Astrocyte (in vitro differentiated cells and primary cell): ENCODE measurements at places on chromosomes 16 and 17.

DNA sequence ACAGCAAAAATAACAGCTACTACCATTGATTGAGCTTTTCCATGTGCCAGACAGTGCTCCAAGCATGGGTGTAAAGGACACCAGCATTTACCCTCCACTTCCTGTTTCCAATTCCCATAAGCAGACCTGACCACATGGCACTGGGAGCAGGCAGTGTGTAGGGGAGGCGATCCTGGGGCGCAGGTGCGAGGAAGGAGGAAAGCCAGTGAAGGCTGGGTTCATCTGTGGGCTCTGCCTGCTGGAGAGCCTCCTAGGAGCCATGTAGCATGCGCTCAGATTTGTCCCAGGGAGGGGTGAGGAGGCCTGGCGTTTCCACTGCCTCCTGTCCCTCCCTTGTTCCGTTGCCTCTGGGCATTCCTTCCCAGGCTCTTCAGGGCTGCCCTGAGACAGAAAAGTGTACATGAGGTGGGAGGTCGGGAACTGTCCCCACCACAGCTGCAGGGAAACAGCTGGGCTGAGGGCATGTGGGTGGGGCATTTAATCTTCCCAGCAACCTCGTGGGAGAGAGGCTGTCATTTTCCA lies 56.6 kb downstream of the SNX20 start:
- DNase-seq = no peak

- no peak for DNase-seq
These were observed 29.1 kb downstream of the CRHR1 start for GRCh38 chr17:45813048-45813725.

- DNase-seq = no peak
These were observed 77.5 kb downstream of the PLXDC1 start for GRCh38 chr17:39073916-39074315.

- no peak for DNase-seq
These were observed 18.2 kb downstream of the USP31 start for GRCh38 chr16:23131036-23131435.

DNA sequence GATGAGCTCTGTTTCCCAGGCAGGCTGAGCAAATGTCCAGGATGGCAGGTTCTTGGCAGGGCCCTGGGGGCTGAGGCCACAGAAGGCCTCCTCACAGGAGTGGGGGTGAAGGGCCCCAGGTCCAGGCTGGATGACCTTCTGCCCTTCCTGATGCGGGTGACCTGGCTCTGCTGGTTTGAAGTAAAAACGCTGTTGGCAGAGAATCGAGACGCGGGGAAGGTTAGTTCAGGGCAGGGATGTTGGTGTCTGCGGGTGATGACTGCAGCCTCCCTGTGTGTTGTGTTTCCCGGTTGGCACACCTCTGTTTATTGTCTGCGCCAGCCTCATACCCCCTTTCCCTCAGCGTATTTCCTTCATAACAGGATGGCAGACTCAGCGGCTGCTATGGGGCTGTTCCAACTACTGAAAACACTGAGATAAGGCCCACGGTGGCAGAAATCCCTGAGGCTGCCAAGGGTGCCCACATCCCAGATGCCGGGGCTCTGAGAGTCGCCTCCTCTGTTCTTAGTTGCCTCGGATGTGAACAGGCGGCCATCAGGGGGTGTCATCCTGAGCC lies 104.6 kb downstream of the METRNL start:
- no peak for DNase-seq
